ENCODE measurements at places on chromosomes 6 and 20.

GRCh38 chr6:39051399-39052122 is 3.0 kb downstream of the GLP1R start:
- no peak for DNase-seq

DNA sequence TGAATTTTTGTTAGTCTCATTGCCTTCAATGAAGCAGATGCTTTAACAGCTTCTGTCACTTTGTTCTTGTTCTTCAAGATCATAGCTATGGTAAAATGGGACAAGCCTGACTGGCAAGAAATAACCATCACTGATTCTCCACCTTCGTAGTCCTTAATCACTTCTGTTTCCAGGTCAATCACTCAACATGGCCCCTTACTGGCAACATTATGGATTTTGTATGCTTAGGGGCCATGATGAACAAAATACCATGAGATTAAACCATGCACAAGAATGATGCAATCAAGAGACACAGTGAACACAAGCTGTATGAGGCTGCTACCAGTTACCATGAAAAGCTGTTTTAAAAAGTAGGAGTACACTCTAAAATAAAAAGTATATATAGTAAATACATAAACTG is 32.8 kb downstream of the ADNP start:
- DNase-seq: no peak

GRCh38 chr6:137332637-137333280 is 113.6 kb upstream of the IFNGR1 start:
- DNase-seq: no peak

DNA sequence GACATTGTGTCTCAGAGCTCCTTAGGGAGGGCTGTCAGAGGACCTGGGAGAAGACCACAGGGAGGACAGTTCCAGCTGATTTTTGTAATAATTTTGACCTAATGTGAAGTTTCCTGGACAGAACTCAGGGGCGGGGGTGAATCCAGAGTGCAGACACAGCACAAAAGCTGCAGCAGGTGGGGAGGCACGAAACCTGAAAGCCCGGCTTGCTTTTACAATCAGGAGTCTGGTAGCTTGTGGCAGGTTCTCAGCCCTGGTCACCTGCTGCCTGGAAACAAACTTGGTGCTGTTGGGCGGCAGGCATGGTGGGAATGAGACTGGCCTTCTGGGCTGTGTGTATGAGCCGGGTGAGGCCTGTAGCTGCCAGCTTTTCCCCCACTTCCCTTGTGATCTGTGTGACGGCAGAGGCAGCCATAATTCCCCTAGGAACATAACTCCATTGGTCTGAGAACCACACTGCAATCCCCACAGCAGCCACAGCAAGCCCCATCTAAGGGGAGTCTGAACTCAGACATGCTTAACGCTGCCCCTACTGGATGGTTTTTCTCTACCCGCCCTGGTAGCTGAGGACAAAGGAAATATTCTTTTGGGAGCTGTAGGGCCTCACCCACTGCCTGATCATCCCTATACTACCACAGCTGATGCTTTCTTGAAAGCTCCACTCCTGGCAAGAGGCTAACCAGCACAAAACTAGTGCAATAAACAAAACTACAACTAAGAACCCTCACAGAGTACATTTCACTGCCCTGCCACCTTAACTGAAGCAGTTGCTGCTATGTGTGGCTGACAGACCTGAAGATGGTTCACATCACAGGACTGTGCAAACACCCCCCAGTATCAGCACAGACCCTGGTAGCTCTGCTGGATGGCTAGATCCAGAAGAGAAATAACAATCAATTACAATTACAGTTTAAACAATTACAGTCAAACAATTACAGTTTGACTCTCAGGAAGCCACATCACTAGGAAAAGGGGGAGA is 1055.1 kb upstream of the GJE1 start:
- DNase-seq: no peak

- no peak for DNase-seq
Measured at GRCh38 chr6:104686550-104687175, 173.1 kb downstream of the HACE1 start.

DNA sequence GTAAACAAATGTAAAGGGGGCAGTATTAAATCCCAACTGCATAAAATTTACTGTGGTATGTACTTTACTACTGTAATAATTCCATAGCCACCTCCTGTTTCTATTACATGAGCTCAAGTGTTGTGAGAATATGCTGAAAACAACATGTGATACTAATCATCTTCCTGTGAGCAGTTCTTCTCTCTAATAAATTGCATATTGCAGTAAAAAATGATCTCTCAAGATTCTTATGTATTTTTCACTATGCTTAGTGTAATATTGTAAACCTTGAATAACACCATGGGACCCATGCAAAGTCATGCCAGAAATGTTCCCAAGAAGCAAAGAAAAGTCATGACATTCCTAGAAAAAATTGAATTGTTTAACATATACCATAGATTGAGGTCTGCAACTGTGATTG is 133.0 kb upstream of the ATXN1 start:
- no peak for DNase-seq

DNA sequence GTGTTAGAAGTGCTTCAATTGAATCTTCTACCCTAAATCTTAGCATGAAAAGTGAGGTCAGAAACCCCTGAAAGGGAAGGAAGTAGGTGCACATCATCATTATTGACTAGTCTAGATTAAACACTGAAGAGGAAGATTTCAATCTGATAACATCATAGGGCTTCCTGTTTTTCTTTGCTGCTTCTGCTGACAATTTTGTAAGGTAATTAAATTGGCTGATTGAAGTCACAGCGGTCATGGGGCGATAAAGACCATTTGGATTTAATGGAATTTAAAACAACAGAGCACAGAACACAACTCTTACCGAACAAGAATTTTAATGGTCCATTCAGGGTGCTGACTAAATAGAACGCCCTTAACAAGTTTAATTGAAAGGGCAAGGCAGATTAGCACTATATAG is 11.3 kb downstream of the GRIK2 start:
- DNase-seq: no peak

DNA sequence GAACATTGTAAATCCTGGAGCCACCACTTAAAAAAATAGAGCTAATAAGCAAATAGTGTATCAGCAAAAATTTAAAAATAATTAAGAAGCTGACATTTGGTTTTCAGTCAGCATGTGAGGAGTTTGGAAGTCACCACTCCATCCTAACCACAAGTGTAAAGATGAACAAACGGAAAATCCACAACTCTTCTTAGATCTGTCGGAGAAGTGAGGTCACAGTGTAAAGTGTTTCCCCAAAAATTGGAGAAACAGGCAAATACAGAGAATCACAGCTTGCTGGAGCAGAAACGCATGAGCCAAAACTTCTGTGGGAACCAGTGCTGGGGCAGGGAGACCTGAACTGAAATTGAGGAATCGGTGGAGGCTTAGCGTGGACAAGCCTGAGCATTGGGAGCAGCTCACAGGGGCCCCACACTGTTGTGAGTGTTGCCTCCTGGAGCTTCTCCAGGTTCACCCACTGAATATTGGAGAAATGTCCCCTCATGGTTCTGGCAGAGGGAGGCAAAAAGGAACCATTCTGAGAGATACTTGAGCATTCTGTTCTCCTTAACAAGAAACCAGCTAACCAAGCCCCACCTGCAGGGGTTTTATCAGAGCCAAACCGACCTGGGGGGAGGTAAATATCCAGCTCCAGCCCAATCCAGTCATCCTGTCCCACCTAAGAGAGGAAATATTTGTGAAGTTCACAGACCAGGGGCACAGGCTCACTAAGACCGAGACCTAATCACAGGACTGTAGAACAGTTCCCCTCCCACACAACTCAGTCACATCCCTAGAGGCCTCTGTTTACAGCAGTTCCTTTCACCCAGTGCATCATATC is 192.0 kb downstream of the ERMARD start:
- no peak for DNase-seq

- DNase-seq: no peak
Measured at GRCh38 chr6:130865793-130866192, 38.6 kb downstream of the SMLR1 start.

DNA sequence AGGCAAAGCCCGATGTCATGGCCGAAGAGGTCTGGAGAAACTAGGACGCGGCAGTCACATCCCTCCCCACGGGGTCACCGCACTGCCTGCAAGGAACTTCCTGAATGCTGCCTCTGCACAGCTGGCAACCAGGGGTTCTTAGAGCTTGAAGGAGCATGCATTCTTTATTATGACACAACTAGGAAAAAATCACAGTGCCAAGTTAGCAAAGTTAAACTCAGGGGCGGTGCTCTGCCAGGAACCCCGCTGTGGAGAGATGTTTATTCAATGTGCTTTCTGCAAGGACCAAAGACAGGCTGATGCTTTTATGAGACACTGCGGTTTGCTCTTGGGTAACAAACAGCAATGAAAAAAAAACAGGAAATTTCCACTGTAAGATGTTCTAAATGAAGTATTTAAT is 287.3 kb upstream of the FOXQ1 start:
- DNase-seq: no peak

DNA sequence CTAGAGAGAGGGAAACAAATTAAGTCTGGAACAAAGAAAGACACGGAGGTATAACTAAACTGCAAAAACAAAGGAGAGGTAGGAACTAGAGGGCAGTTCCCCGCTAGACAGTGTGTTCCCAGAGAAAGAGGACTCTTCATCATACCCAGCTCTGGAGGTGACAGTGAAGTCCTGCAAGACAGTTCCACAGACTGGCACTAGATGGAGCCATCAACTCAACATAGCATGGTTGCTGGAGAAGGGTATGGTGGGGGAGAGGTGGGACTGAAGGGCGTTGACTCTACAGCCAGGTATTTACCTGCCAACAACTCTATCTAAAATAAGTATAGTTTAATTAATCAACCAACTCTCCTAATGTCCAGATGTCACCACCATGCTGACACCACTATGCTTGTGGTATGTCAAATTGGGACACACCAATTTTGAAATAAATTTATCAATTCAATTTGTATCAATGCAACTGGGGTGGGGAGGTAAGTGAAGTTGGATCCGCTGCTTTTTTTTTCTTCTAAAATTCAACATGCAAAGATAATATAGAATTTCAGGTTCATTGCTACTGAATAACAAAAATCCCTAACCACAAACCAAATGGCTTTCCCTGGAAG is 9.7 kb downstream of the BACH2 start:
- DNase-seq: no peak
